RKO (cell line): ENCODE measurements at places on chromosomes 4 and X.

DNA sequence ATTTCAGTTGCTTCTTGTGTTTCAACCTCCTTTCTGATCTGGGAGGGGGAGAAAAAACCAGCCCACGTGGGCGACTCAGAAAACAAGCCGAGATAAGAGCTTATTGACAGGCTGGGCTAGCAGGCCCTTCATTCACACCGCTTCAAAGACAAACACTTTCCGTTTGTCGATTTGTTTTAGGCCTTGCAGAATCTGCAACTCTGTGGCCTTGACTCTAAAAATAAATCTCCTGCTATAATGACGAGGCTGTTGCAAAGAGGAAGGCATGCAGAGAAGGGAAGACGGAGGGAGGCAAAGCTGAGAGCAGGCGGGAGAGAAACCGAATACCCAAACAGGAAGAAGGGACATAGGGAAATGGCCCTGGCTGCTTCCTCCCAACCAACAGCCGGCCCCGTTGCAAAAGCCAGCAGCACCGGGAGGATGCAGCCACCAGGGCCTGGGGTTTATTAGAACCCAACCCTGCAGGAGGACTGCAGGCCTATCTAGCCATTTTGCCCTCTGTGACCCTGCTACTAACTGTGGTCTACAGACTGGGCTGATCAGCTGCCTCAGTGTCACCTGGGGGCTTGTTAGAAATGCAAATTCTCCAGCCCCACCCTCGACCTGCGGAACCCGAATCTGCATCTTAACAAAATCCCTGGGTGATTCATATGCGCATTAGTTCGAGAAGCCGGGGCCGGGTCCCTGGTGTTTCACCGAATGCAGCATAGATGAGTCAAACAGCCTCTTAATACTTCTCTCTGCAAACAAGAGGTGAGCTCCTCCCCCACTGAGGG, 325.5 kb downstream of the BCOR start:
- DNase-seq = no peak

DNA sequence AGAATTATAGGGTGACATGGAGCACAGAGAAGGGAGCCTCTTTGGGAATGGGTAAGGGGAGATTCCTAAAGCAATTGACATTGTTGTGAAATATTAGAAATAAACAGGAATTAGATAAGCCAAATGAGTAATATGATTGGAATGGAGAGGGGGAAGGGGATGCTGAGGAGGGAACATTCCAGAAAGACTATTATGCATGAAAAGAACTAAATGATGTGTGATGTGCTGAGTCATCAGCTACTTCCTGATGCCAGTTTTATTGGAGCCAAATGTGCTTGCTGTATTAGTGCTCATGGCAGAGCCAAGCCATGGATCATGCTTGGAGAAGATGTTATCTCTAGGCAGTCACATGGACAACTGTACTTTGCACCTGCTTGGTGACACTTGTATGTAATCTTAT, 189.0 kb upstream of the HCCS start:
- peak; percentile 39 for DNase-seq

DNA sequence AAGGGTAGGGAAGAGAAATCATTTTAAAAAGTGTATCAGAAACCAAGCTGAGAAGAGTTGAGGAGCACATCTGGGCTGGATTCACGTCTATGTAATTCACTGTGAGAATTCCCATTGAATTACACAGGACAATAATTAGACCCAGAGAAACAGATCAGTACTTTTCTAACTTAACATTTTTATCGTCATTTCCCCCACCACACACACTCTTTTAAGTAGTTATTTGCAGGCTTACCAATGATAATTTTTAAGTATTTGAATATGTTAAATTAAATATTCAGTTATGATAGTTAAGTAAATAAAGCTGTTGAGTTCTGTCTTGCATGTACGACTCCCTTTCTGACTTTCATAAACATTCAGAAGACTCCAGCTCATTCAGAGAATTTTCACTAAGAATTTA, 165.4 kb upstream of the PITX2 start:
- no peak for DNase-seq

GRCh38 chrX:104307341-104307740, 52.6 kb upstream of the ESX1 start:
- no peak for DNase-seq

- DNase-seq = no peak
Observed at GRCh38 chr4:115850799-115851509, 737.5 kb upstream of the NDST4 start.

DNA sequence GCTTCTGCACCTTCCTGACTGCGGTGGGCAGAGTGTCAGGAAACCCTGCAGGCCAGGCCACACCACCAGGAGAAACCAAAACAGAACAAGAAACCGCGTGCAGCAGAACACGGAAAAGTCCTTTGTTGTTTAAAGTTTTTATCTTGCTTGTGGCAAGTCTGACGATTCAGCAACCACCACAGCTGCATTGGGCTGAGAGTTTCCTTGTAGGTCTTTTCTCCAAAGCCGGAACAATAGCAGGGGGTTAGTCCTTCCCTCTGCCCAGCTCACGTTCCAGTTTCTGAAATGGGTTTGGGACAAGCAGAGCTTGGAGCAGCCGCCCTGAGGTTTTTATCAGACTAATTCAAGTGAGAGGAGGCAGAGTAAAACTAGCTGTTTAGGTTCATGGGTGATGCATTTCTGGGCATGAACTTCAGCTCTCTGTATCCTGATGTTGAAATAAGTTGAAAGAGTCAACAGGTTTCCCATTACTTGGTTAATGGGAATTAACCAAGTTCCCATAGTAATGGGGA, 216.9 kb downstream of the PTTG2 start:
- DNase-seq = no peak

DNA sequence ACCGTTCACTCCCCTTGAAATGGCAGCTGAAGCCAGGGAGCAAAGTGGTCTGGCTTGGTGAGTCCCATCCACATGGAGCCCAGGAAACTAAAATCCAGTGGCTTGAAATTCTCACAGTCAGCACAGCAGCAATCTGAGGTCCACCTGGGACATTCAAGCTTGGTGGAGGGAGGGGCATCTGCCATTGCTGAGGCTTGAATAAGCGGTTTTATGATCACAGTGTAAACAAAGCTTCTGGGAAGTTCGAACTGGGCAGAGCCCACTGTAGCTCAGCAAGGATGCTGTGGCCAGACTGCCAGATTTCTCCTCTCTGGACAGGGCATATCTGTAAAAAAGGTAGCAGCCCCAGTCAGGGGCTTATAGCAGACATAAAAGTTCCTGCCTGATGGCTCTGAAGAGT, 15.5 kb upstream of the FAAH2 start:
- DNase-seq = no peak

GRCh38 chr4:118113220-118113619, 78.9 kb downstream of the NDST3 start:
- DNase-seq = no peak

DNA sequence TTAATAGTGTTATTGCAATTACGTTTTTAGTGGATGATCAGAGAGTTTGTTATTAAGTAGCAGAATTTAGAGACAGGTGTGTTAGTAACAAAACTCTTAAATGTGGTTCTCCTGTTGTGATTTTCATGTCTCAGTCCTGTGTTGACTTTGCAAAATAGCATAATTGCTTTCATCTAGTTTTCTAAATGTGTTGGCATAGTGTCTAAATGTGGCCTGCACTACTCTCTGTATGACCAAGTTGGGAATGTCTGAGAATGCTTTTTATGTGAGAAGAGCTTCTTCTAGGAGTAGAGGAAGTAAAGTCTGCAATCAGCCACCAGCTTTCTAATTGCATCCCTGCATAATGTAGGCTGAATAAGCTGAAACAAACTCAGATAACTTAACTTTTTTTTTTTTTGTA, 158.6 kb upstream of the FAT1 start:
- DNase-seq = no peak
